ENCODE measurements at places on chromosomes 7 and 10.
A peak's percentile ranks its signal among the peaks of the same experiment; 100 is the strongest.

- DNase-seq, result peak; percentile 60
Measured at GRCh38 chr10:50396491-50397311, 145.4 kb upstream of the ASAH2 start.

DNA sequence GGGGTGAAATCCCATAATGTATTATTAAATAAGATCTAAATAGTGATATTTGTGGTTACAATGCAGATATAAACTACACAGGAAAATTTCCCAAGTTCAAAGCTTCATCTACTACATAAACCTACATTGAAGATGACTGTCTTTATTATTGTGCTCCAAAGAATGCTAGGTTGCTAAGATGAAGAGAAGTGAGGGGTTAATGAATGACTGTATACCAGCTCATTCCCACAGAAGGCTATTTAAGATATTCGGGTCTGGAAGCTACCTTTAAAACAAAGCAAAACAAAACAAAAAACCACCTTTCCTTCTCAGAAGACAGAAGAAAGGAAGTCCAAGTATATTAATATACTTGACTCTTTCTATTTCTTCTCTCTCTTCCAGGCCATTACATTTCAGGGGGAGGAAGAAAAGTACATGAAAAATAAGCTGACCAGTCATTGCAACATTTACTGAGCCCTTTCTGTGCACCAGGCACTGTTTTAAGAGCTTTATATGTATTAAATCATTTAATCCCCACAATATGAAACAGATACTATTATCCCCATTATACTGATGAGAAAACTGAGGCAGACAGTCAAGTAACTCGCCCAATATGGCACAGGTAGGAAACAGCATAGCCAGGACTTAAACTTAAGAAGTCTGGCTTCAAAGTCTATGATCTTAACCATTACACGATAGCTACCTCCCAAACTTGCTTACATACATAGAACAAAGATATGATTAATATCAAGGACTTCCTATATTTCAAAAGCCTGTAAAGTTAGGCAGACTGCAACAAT, 48.1 kb downstream of the TNPO3 start:
- no peak for DNase-seq

GRCh38 chr10:90458054-90458453, 399.8 kb downstream of the HTR7 start:
- DNase-seq, result no peak

- no peak for DNase-seq
Measured at GRCh38 chr10:3139216-3139910, 33.2 kb downstream of the PITRM1 start.

GRCh38 chr7:55144333-55145317, 125.8 kb downstream of the EGFR start:
- no peak for DNase-seq

GRCh38 chr10:101094121-101094879, 32.5 kb downstream of the KAZALD1 start:
- DNase-seq, result no peak

DNA sequence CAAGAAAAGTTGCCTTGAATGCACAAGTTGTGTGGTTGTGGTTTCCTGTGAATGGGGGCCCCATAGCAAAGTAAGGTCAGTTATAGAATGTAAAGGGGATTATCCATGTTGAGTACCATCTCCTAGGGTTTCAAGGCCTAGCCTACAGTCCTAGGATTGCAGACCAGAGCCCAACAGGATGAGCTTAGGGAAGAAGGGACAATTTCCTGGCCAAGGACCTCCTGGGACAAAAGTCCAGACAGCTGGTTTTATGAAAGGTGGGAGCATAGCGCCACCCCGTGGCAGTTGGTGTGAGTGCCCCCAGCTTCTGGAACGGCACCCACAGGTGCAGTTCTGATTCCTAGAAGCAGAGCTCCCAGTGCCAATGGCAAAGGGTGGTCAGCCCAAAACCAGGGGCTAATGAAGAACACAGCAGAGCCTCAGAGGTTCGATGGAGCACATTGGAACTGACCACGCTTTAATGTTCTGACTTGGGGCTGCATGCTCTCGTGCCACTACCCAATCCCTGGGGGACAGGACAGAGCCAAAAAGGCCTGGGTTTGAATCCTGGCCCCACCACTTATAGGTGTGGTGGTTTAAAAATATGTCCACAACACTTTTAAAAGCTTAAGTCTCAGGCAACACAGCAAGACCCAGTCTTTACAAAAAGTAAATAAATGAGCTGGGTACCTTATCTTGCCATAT, 25.8 kb upstream of the TMEM120A start:
- DNase-seq, result peak; percentile 59

DNA sequence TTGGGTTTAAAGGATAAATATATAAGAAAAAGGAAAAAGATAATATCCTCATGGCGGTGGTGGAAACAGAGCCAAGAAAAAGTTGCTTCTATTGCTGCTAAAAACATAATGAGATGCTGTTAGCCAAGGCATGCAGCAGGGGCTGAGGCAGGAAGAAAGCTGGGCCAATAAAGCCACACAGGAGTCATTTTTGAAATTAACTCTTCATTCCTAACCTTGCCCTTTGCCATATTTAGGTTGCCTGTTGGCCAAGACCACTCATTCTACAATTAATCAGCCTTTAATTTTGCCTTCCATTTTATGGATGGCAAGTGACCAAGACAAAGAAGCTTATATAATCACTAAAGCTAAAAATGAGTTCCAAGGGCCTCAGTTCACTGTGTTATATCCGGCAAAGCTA, 58.2 kb downstream of the ARMH3 start:
- DNase-seq, result no peak

- no peak for DNase-seq
Measured at GRCh38 chr7:101933688-101934121, 116.3 kb downstream of the CUX1 start.

DNA sequence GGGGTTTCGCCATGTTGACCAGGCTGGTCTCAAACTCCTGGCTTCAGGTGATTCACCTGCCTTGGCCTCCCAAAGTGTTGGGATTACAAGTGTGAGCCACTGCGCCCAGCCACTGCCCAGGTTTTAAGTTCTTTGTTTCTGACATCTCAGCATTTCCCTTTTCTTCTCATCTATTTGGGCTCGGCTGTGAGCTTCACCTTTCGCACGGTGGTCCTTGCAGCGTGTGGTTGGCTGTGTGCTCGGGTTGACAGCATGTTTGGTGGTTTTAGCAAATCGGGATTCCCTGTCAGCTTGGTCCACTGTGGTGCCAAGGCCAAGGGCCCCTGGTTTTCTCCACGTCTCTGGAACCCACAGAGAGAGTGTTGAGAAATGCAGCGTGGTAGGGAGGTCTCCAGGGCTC, 138.8 kb downstream of the DNAJB6 start:
- DNase-seq, result no peak
